ENCODE measurements at places on chromosomes 3 and 15. TPM values are rescaled to one million over a fixed set of nuclear protein-coding genes. Genes with fewer than 3 reads are reported as not detected.

The ZNF148 gene
- 93.1 TPM for polyA plus RNA-seq

The FANCI gene
- 6.1 TPM for polyA plus RNA-seq

GRCh38 chr15:39585871-39586301 is 5.0 kb downstream of the THBS1 start:
- DNase-seq: no peak

DNA sequence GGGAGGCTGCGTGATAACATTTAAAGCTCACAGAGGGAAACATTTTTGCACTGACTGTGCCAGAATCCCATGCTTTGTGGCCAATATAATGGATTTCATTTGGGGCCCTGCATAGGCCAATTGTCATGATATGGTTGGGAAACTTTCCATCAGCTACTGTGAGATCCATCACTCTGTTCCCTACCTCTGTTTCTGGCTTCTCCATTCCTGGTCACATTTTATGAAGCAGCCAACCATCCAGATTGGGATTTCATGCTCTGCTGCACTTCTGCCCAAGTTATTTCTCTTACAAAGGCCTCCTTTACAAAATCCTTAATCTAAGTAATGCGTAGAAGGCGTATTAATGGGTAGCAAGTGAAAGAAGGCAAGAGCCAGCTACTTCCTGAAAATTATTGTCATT is 221.1 kb downstream of the LRTM1 start:
- DNase-seq: no peak

- DNase-seq: no peak
Measured at GRCh38 chr15:56295433-56295832, 51.8 kb upstream of the RFX7 start.

GRCh38 chr15:47866446-47866845 is 149.1 kb downstream of the SEMA6D start:
- no peak for DNase-seq

The DNASE1L3 gene
- polyA plus RNA-seq: 8.0 TPM

DNA sequence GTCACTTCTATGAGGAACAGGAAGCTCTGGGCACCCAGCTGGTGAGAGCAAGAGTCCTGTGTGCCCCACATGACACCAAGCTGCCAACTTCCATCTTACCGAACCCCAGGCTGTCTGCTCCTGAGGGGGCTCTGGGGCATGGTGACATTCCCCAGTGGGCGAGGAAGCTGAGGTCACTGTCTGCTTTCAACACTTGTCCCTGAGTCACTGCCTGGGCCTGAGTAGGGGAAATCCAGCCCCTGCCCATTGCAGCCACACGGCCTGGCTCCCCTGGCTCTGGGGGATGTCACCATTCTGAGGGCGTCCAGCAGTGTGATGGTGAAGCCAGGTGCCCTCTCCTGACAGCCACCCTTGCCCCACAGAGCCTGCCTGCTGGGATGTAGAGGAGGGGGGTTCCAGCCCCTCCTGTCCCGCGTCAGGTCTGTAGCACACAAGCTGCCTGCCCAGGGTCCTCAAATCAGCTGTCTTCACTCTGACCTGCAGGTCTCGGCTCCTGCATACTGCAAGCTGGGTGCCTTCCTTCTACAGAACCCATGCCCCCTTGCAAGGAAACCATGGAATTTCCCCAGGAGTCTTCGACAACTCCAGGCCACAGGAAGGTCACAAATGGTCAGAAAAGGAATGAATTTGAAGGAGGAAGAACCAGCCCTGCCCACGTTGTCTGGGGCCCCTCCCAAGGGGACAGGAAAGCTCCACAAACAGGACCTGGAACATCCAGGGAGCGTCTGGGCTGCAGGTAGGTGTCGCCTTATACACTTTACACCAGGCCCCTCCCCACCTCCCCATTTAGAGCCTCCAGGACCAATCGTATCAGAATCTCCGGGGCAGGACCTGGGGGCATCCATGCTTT is 69.9 kb upstream of the GATM start:
- no peak for DNase-seq
